Spleen (tissue), 13 donors: ENCODE measurements at places on chromosomes 6 and 20.

DNA sequence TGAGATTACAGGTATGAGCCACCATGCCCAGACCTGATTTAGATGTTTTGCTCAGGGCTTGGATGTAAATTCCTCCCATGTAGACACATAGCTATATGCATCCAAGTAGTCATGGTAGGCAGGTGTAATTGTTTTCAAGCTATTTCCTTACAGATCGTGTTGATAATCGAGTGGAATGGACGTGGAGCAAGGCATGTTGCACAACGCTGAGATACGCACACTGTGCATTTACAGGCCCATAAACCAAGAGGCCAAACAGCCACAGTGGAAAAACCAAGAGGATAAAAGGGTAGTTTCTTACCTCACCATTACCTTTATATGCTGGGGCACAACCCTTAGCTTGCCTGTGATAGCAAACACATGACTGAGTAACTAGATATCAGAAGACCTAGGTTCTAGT is 51.0 kb upstream of the ADGRF1 start:
- DNase-seq: no peak

- DNase-seq: no peak
Observed at GRCh38 chr6:21808045-21808470, 214.5 kb downstream of the SOX4 start.

GRCh38 chr6:20566109-20566508 is 31.9 kb downstream of the CDKAL1 start:
- no peak for DNase-seq

GRCh38 chr6:14734416-14735340 is 511.2 kb upstream of the JARID2 start:
- DNase-seq: no peak

GRCh38 chr6:119267126-119267905 is 82.2 kb downstream of the MAN1A1 start:
- no peak for DNase-seq

- DNase-seq: no peak
Observed at GRCh38 chr20:9483131-9483530, 31.3 kb upstream of the LAMP5 start.
